ENCODE measurements at places on chromosomes 2 and 18.

GRCh38 chr2:226116346-226116745 is 683.3 kb downstream of the IRS1 start:
- no peak for DNase-seq

DNA sequence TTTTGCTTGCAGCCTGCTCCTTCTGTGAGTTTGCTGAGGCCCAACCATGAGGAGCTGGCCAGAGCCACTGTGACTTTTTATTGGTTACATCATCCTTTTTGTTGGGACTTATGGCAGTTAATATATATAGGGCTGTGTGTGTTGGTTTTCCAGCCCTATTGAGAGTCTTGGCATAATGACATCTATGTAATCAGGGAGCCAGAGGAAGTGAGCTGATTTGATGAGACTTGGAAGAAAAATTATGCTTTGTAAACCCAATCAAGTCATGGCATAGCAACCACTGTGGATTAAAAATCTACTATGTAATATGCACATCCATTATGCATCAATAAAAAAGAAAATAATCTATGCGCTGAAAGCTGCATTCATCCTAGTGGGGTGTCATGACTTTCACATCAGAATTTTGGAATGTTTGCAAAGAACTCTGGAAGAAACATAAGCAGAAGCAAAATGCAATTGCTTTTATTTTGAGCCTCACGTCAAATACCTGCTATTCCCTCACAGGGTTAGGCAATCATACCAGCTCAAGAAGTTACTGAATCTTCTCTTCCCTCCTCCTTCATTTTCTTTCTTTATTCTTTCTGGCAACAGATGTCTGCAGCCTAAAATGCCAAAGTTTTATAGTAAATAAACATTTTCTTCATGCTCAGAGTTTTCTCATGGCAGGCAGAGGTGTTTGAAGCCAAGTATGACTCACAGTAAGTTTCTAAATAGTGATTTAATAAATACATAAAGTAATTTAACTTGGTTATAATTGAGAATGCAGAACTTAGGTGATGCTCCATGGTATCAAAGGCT is 308.5 kb downstream of the KCNS3 start:
- no peak for DNase-seq

DNA sequence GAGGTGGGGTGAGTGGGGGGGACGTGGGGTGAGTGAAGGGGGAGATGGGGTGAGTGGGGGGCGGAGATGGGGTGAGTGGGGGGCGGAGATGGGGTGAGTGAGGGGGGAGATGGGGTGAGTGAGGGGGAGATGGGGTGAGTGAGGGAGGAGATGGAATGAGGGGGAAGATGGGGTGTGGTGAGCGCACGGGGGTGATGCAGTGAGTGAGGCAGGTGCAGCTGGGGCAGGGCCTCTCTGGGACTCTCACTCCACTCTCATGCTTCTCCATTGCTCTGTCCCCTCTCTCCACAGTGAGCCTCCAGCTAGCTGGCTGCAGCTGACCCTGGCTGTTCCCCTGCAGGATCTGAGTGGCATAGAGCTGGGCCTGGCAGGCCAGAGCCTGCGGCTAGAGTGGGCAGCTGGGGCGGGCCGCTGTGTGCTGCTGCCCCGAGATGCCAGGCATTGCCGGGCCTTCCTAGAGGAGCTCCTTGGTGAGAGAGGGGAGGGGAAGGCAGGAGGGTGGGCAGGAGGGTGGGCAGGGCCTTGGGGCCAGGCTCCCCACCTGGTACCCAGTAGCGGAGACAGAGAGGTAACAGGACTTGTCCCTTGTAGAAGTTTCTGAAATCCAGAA is 13.9 kb upstream of the SLC4A3 start:
- no peak for DNase-seq

GRCh38 chr18:74804677-74805076 is 207.0 kb downstream of the ZNF407 start:
- no peak for DNase-seq

GRCh38 chr18:51070545-51070944 is 40.5 kb downstream of the SMAD4 start:
- peak; percentile 73 for DNase-seq

GRCh38 chr18:26652501-26652900 is 104.1 kb upstream of the KCTD1 start:
- no peak for DNase-seq

GRCh38 chr2:68344031-68344430 is 21.1 kb upstream of the PLEK start:
- no peak for DNase-seq

GRCh38 chr2:120520929-120521912 is 175.3 kb downstream of the INHBB start:
- DNase-seq, result peak; percentile 56

- DNase-seq, result no peak
Measured at GRCh38 chr2:113276216-113276760, 2.4 kb downstream of the PAX8 start.

DNA sequence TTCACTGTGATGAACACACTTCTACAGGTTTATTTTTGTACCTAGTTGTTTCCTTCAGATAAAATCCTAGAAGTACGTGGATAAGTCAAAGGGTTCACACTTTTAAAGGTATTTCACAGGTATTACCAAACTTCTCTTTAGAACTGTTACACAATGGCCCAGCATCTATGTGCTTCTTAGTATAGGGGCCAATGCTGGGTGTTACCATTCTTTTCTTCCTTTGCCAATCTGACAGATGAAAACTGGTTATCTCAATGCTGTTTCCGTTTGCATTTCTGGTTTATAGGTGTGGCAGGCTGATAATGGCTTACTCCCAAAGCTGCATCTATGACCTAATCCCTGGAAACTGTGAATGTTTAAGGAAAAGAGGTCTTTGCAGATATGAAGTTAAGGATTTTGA is 2.8 kb upstream of the TCF7L1 start:
- DNase-seq, result no peak

DNA sequence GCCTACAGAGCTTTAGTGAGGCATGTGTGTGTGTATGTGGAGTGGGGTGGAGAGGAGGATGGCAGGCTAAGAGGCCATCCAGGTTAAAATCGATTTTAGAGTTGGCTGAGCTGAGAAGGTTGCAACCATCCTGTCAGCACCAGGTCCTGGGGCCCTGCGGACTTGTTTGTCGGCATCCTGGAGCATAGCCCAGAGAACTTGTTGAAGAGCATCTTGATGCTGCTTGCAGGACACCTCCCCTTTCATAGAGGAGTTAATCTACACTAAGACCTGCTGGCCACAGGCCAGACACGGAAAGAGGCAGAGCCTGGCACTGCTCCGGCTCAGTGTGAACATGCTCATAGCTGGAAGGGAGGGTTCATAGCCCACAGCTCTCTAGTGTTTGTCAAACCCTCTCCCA is 72.1 kb upstream of the RGPD5 start:
- peak; percentile 40 for DNase-seq

DNA sequence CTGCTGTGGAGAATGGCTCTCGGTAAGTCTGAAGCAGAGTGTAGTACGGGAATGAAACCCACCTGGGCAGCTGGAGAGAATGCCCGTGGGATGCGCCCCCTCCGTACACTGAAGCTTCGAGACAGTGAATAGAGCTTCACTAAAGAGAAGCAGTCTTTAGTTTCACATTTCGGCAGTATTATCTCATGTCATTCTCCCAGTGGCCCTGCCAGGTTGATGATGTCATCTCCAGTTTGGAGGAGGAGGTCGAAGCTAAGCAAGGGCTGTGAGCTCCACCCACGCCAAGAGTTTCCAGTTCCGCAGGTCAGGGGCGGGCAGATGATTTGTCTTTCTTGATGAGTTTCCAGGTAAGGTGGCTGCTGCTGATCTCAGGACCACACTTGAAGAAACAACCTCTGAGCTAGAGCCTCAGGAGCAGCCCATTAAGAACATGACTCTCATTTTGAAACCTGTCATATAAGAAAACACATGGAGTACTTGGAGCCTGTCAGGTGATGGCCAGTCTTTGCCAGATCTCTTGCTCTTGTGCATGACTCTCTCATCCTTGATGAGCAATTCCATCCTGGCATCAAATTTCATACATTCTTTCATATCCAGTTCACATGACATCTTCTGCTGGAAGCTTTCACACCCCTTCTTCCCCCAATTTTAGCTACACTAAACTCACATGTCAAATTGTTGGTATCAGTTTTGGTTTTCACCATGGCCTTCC is 475.0 kb downstream of the RNF144A start:
- DNase-seq, result no peak

GRCh38 chr2:30584116-30584515 is 137.1 kb downstream of the LCLAT1 start:
- DNase-seq, result no peak

GRCh38 chr2:221473451-221473850 is 98.7 kb downstream of the EPHA4 start:
- DNase-seq, result no peak

GRCh38 chr2:121104721-121105141 is 180.3 kb downstream of the TFCP2L1 start:
- DNase-seq, result peak; percentile 64

DNA sequence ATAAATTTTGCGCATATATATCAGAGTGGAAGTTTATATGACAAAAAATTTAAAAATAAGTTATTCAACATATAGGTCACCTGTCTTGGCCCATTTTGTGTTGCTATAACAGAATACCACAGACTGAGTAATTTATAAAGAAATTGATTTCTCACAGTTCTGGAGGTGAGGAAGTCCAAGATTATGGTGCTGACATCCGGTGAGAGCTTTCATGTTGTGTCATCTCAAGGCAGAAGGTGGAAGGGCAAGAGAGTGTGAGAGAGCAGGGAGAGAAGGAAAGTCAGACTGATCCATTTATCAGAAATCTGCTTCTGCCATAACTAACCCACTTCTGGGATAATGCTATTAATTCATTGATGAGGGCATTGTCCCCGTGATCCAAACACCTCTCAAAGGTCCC is 9.0 kb upstream of the FEZ2 start:
- DNase-seq, result no peak

DNA sequence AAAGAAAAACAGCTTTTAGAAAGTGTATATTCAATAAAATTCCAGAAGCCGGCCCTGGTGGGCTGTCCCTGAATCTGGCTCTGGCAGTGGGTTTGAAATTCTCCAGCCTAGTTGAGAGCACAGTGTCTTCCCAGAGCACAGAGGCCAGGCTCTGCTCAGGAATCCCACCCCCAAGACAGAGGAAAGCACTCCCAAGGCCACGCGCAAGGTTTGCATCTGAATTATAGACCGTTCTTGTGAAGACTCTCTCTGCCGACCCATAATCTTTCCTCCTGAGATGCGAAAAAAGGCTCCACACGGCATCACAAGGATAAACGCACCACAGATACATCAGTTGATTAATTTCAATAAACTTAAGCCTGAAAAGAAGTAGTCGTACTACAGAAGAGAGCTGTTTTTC is 342.2 kb downstream of the CMPK2 start:
- no peak for DNase-seq

DNA sequence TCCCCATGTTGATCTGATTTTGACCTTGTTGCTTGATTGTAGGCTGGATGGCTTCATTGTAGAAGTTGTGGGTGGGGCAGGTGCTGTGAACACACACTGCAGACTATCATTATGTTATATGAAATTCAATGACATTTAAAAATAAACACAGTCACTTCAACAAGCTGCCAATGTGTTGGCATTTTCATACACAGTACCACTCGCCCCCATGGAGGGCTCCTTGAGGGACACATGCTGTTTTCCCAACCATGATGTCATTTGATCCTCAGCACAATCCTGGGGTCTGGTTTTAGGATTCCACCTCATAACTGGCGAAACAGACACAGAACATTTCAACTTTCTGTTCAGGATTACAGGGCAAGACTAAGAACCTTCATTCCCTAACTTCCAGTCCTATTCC is 86.9 kb downstream of the ZCCHC2 start:
- DNase-seq, result no peak

DNA sequence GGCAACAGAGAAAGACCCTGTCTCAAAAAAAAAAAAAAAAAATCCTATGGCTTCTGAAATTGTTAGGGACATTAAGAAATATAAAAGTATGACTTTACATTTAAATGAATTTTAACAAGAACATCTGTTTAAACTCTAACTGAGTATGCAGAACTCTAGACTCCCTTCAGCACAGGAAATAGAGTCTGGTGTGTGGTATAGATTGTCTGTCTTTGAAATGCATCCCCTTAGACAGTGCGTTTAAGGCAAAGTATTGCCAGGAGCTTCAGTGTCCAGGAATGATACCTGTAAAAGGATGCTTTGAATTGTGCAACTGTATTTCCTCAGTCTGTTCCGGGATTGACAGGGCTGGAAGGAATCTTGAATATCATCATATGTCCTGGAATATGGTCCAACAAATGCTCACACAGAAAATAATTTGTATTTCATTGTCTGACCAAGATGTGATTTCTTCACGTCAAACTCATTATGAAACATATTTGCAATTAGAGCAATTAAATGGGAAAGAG is 133.0 kb upstream of the RASGRP3 start:
- no peak for DNase-seq

DNA sequence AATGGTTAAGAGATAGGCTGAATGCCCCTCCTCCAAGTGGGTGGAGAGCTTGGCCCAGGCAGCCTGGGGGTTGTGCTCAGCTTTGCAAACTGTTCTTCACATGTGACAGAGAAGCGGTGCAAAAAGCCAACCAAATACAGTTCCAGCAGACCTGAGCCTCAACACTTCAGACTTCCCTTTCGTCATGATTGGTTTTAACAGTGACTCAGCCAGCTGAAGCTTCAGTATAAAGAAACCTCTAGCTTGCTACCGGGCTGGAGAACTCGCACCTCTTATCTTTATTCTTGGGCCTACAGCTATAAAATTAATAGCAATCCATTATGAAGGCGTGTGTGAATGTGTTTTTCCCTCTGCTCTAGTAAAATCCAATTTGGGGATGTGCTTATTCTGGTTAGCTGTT is 20.0 kb downstream of the SETBP1 start:
- DNase-seq, result peak; percentile 34

GRCh38 chr2:24635181-24635580 is 144.1 kb downstream of the NCOA1 start:
- DNase-seq, result no peak

GRCh38 chr2:71801969-71802368 is 345.7 kb downstream of the CYP26B1 start:
- peak; percentile 68 for DNase-seq

- DNase-seq, result no peak
Measured at GRCh38 chr2:71932780-71933466, 214.7 kb downstream of the CYP26B1 start.
